ENCODE measurements at places on chromosomes 4 and X.

DNA sequence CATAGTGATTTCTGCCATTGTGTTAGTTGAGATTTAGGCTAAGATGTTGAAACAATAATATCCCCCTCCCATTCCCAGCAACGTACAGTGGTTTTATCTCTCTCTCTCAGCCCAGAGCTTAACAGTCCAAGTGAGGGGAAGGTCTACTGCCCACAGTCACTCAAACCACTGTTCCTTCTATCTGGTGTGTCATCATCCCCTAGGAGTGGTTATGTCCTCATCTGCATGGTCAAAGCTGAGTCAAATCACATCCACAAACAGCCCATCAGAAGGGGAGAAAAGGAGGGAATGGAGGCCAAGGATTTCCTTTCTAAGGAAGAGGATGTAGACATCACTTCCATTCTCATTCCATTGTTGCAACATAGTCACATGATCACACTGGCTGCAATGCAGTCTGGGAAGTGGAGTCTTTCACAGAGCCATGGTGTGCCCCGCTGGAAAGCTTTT lies 42.8 kb upstream of the CHRNA9 start:
- DNase-seq, result peak; percentile 83

DNA sequence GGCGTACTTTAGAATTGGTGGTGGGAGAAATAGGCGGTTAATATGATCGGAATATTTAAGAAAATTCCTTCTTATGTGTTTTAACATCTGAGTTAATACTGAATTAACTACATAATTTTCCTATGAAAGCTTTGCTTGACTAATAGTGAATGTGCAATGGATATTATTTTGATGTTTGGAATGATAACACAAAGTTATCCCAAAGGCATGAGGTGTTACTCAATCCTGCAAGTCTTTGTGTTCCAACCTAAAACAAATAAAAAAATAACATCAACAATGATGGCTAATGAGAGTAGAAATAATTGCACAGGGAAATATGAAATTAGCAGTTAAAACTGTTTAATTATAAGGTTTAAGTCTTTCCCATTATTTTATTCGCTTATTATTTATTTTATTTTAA lies 183.6 kb upstream of the ARSJ start:
- DNase-seq, result no peak

GRCh38 chrX:38458071-38458470 lies 103.3 kb upstream of the TSPAN7 start:
- peak; percentile 28 for DNase-seq

DNA sequence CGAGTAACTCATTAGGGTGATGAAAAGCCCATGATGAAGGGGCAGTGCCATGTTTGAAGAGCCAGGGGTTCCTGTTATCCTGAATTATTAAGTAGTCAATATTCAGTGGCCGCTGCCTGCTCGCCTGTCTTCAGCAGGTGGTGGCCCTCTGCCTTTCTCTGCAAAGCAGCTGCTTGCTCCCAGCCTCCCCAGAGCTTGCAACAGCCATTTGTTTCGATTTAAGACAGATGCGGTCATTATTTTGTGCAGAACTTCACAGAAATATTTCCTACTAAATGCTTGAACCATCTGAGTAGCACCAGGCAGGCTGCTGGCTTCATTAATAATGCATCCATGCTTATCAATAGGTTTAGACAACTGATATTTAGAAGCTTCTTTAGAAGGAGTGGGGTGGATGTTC lies 104.3 kb upstream of the TTC29 start:
- DNase-seq, result no peak

DNA sequence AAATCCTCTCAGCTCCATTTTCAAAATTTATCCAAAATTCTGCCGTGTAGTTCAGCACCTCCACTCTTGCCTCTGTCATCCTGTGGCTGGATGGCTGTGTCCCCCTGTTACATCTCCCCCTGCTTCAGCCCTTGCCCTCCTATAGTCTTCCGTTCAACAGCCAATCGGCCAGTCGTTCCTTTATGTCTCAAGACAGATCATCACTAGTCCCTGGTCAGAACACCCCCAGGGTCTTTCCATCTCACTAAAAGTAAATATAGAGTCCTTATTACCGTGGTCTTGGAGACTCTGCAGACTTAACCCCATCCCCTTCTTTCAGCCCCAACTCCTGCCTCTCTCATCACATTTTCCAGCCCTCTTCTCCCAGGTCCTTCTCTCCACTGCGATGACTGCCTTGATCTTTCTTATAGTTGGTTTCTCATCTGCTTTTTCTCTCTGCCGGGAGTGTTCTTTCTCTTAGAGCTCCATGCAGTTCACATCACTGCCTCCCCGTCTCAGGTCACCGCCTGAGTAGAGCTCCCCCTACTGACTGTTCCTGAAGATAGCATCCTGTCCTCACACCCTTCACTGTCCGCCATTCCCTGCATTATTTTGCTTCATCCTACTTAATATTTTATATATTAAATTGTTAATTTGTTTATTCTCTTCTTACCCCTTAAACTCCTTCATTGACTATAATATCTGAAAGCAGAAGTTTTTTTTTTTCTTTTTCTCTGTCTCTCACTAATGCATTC lies 736.9 kb upstream of the MAGEB2 start:
- peak; percentile 54 for DNase-seq

- DNase-seq, result no peak
Measured at GRCh38 chr4:76527666-76528065, 92.6 kb downstream of the SHROOM3 start.

DNA sequence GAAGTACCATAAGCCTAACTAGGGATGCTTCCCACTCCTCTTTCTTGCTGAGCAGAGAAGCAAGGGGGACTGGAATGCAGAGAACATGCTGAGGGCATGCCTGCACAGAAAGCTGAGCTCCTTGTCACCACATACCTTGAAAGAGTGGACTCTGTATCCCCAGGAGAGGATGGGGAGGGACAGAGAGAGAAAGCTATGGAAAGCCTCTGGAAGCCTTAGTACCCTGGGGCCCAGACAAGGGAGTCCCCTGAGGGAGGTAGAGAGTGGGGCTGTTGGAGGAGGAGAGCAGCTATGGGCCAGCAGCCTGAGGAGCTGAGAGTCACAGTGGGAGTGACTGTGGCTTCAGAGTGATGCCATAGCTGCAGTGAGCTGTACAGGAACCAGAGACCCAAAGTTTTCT lies 77.9 kb downstream of the RTL9 start:
- DNase-seq, result no peak

DNA sequence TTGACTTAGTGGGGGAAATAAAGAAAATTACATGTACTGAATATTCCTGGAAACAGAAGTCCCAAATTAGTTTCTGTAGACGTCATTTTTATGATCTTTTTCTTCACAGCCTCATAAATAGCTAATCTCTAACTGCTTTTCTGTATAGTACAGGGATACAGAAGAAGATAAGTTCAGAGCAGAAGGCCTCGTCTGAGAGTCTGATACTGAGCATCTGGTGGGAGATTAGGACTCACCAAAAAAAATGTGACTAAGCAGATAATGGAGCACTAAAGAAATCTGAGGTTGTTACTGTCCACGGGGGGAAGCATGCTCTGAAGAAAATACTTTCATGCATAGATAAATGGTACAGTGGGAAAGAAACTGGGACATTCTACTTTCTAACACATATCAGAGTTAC lies 115.3 kb upstream of the TRPC5 start:
- no peak for DNase-seq

- DNase-seq, result no peak
Measured at GRCh38 chrX:11451151-11451550, 157.9 kb downstream of the AMELX start.

- DNase-seq, result no peak
Measured at GRCh38 chrX:139851730-139852129, 81.1 kb downstream of the ATP11C start.

DNA sequence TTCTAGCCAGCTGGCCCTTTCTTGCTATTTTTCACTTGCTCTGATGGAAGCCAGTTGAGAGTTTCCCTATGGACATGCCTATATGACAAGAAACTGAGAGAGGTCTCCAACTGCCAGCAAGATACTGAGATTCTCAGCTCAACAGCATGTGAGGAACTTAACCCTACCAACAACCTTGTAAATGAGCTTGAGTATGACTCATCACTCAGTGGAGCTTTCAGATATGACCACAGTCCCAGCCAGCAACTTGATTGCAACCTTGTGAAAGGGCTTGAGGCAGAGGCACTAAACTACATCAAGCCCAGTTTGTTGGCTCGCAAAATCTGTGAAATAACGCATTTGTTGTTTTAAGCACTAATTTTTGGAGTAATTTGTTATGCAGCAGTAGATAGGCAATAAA lies 175.8 kb downstream of the COMMD8 start:
- peak; percentile 26 for DNase-seq

DNA sequence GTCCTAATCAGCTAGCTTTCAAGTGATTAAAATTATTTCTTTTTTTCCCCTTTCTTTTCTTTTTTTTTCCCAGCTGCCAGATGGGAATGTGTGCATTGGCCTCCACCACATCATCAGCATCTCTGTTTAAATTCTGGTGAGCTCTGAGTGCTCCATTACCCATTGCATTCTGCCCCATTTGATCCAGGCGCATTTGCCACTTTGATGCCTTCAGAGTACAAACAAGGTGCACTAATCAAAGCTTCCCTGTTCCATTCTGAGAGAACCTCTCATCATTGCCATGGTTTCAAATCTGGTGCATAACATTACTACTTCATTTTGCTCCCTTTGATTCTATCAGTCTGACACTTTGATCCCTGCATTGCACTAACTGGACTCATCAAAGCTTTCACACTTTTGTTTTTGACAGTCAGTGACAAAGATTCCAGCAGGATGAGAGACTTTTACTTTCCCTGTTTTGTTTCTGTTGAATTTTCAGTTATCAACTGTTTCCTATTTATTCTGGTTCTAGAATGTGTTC lies 238.8 kb upstream of the PCDH10 start:
- no peak for DNase-seq

- no peak for DNase-seq
Measured at GRCh38 chr4:10093271-10093621, 23.4 kb downstream of the WDR1 start.

GRCh38 chr4:38203609-38204008 lies 243.4 kb downstream of the PTTG2 start:
- DNase-seq, result no peak

- no peak for DNase-seq
Measured at GRCh38 chr4:6478546-6479220, 6.3 kb upstream of the PPP2R2C start.

DNA sequence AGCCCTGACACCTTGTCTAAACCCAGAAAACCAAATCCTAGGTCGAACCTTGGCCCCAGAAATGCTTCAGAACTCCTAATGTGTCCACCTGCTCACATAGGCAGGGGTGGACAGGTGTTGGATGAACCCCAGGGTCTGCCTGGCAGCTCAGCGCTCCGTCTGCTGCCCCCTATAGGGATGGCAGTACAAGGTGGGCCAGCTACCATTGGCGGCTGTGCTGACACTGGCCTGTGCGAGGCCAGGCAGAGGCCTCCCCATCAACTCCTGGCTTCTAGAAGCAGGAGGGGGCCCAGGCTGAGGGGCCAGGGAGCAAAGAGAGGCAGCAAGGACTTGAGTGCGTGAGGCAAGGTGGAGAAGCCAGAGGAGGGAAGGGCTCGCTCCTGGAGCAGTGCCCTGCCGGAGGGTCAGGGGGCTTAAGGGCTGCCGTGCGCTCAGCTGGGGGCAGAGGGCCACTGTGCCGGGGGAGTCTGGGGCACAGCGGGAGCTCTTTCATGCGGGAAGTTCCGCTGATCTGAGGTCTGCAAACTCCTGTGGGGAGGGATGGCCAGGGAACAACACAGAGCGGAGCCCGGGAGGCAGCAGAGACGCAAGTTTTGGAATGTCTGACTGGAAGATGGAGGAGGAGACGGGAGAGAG lies 20.6 kb downstream of the CCNQ start:
- no peak for DNase-seq

DNA sequence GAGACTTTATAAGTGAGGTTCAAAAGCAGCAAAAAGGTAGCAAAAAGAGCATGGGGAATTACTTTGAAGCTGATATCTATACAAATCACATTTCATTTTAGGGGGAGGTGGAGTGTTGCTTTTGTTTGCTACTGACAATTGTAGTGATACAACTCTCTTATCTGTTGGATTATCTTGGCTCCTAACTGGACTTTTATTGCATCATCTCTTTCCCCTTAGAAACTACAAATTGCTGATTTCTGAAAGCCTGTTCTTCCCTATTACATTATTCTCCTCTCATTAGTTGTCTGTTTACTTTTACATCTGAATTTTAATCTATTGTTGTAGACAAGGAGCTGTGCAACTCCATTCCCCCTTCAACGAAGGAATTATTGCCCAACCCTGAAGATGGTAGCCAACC lies 75.0 kb upstream of the GNPDA2 start:
- no peak for DNase-seq

DNA sequence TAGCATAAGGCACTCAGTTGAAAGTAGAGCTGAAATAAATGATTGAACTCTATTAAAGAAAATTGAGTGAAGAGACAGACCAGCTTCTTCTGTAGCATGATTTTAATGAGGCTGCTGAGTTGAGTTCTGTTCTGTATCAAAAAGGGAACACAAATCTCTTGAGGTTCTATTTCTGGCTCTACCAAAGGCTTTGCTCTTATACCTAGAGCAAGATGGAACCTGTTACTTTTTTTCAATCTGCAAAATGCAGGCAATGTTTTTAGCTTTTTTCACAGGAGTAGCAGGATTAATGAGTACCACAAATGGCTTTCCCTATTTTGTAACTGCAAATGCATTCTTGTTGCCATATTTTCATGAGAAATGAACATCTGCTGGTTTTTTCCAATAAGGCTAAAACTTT lies 4.2 kb upstream of the ERVMER34-1 start:
- no peak for DNase-seq

DNA sequence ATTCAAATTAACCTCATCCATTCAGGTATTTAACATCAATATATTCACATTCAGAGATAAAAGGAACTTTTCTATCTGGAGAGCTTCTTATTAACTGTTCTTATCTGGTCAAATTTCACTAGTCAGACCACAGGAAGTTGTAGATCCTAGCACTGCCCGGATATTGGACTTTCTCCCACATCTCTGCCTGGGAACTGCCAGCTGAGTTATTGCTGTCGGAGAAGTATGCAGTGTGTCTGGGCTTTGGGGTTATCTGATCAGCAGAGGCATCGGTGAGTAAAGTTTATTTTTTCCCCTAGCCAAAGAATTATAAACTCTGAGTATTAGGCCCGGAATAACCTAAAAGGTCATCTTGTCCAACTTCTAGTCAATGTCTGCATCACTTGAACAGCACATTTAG lies 45.1 kb downstream of the OR13H1 start:
- no peak for DNase-seq

GRCh38 chr4:139828966-139829664 lies 163.5 kb downstream of the MGST2 start:
- DNase-seq, result peak; percentile 58

- DNase-seq, result no peak
Measured at GRCh38 chrX:70455366-70456202, 10.9 kb downstream of the DLG3 start.

- no peak for DNase-seq
Measured at GRCh38 chrX:132426695-132427281, 62.0 kb downstream of the MBNL3 start.

GRCh38 chr4:90127706-90128345 lies 632 bp downstream of the CCSER1 start:
- DNase-seq, result peak; percentile 51
